ENCODE measurements at places on chromosomes 16 and 17.
A peak's percentile ranks its signal among the peaks of the same experiment; 100 is the strongest.

- peak; percentile 28 for DNase-seq
These were observed 46.6 kb upstream of the NUDT7 start for GRCh38 chr16:77675464-77676324.

DNA sequence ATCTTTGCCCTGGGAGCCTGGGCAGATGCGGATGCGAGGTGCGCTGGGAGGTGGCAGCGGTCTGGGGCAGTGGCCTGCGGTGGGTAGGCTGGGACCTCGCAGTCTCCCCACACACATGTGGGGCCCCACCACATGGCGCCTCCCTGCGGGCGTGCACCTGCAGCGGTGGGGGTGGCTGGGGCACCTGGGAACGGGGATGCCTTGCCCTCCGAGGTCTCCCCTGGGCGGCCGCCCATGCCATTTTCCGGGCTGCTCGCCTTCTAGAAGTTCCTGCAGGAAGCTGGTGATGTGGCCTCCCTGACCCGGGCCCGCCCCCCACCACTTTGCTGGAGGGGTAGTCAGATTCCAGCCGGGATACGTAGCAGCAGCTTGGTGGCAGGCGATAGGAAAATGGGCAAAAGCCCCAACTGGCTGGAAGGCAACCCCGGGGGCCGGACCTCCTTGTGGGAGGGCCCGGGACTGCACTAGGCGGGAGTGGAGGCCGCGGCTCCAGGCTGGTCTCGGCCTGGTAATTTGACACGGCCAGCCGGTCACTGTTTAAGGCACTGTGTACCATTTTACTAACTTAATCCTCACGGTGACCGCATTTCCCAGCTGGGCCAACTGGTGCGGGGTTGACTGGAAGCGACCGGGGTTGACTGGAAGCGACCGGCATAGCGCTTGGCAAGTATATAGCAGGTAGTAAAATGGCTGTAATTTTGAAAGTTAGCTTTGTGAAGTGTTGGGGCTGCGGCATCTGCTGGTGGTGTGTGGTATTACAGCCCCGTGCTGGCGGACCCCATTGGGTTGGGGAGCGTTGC lies 38.5 kb downstream of the IGF2BP1 start:
- DNase-seq = peak; percentile 8

DNA sequence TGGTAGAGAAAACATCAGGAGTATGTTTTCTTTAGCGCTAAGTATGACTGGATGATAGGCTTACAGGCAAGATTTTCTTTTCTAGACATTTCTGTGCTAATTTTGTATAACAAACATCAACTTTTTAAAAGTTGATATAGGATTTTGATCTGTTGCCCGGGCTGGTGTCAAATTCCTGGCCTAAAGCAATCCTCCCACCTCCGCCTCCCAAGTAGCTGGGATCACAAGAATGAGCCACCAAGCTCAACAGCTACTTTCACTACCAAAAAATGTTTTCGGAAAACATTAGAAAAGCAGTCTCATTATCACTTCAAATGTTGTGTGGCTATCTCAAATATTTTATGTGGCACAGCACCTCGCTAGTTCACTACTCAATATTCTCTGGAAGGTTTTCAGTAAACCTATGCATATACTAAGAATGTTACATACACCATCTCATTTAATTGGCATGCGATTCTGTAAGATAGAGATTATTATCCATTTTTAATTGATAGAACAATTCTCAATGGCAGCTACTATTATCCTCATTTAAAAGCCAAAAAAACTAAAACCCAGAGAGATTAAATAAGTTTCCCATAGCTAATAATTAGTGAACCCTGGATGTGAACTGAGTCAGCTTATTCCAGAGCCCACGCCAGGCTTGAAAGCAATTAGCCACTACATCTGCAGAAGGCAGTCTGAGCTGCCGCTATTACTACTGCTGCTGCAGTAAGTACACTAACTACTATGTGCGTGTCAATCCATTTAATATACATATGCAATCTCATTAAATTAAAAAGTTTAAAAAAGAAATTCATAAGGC lies 41.7 kb downstream of the CREBBP start:
- DNase-seq = no peak

DNA sequence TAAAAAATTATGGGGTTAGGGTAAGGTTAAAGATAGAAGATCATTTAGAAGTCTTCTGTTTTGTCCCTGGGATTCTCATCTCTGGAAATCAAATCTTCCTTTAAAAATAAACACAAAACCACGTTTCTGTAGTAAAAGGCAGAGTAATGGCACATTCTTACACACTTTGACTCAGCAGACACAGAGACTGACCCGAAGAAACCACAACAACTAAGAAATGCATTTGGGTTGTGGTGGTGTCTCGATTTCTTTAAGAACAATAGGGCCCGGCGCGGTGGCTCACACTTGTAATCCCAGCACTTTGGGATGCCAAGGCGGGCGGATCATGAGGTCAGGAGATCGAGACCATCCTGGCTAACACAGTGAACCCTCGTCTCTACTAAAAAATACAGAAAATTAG lies 54.9 kb upstream of the MYH10 start:
- no peak for DNase-seq

- DNase-seq = no peak
These were observed 808.3 kb upstream of the EEF2KMT start for GRCh38 chr16:5905935-5906334.

DNA sequence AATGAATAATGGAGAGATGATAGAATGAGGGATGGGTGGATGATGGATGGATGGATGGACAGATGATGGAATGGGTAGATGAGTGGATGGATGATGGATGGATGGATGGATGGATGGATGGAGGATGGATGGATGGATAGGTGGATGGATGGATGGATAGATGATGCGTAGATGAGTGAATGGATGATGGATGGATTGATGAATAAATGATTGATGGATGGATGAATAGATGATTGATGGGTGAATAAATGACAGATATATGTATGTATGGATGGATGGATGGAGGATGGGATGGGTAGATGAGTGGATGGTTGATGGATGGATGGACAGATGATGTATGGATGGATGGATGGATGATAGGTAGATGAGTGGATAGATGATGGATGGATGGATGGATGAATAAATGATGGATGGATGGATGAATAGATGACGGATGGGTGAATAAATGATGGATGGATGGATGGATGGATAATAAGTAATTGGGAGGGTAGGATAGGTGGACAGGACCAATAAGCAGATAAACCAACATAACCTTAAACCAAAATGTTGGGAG lies 7.9 kb downstream of the TRPV3 start:
- DNase-seq = no peak

DNA sequence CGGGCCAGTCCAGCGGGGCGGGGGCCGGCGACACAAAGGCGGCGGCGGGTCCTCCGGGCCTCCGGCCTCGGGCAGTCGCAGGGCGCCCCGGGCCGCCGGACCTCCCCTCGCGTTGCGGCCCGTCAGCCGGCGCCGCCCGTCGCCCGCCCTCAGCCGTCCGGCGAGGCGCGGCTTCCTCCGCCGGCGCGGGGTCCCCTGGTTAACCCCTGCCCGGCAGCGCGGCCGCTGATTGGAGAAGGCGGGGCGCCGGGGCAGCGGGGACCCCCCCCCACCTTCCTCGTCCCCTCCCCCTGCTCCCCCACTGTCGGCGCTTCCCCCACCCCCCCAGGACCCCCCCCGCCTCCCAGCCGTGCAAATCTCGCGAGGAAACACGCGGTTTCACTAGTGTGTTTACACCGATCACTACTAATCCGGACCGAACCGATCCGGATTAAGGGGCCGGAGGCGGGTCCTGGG lies at the start of gene TLK2:
TSS of gene TLK2 (plus strand) at position 402 of the 456 bp plus-strand sequence. CDS start 2,301 bp downstream, outside the sequence.
- peak; percentile 79 for DNase-seq

DNA sequence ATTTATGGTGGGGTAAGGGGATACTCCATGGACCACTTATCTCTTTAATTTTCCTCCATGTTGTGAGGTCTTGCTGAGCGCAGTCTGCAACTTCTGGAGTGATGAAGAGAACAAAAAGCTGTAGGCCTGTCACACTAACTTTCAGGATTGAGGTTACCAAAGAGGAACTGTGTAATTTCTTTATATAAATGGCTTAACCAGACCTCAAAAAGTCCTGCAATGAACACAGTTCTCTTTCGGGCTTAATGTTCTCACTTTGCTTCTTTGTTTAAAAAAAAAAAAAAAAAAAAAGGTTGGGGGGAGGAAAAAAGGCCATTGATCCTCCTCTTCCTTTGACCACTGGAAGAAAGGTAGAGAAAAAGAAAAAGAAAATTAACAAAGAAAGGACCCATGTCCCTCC lies 86.8 kb upstream of the SOX9 start:
- DNase-seq = no peak

DNA sequence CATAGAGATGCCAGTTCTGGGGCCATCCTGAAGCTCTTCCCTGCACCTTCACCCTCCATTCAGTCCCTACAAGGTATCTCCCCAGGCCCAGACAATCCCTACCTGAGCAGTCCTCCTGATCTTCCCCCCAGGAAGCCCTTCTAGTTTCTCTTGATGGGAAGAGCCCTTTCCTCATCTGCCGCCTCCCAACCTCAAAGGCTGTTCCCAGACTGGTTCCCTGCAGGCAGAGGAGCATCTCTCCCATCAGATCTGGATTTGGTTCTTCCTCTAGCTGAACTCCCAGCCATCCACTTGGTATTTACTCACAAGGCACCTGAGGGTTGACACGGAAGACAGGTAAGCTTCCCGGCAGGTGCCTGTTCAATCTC lies 24.6 kb upstream of the PHB1 start:
- DNase-seq = no peak

Data from T-helper 2 cell treated with Interferon-gamma antibody and Interleukin-4, amounts not matched to agents 5 μg/mL and 100 μg/mL, for 36 hours (primary cell).